ENCODE measurements at places on chromosomes 1 and 21. TPM values are rescaled to one million over a fixed set of nuclear protein-coding genes. Genes with fewer than 3 reads are reported as not detected.

Gene ETV3L
- total RNA-seq = not detected

Gene TNNI3K
- not detected for total RNA-seq

Gene UBE2U
- total RNA-seq = not detected

Gene CR2
- not detected for total RNA-seq

Gene CA6
- total RNA-seq = not detected

Gene FALEC
- not detected for total RNA-seq

Gene XKR8
- 7.3 TPM for total RNA-seq

Data from airway epithelial cell (primary cell).